ENCODE measurements at places on chromosomes 16 and 17.

DNA sequence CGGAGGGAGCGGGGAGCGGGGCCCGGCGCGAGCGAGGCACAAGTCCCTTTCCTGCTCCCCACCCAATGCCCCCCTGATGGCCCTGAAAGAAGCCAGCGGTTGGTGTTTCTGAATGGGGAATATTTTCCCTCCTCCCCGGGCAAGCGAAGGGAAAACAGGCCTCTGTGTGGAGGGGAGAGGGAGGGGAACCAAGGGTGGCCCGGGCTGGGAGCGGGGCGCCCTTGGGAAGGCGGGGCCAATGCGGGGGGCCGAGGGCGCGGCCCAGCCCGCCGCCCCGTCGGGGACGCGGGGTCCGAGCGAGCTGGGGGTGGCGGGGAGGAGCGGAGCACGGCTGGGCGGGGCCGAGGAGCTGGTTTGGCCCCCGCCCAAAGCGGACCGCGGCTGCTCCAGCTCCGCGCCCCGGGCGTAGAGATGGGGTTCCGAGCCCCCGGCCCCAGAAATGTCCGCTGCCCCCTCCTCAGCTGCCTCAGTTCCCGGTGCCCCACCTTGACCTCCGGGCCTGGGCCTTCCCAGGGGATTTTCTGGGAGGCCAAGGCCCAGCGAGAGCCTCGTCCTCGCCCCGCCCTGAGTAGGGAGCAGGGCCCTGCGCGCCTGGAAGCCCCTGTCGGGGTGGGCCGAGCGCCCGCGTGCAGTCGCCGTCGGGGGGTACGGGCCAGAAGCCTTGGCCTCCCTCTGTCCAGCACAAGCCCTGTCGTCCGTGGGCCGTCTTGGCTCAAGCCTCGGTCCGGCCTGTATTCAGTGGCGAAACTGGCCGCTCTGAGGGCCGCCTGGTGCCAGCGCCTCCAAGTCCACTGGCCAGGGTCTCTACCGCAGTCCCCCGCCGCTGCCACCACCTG, 3.9 kb upstream of the HEXIM1 start:
- no peak for DNase-seq

DNA sequence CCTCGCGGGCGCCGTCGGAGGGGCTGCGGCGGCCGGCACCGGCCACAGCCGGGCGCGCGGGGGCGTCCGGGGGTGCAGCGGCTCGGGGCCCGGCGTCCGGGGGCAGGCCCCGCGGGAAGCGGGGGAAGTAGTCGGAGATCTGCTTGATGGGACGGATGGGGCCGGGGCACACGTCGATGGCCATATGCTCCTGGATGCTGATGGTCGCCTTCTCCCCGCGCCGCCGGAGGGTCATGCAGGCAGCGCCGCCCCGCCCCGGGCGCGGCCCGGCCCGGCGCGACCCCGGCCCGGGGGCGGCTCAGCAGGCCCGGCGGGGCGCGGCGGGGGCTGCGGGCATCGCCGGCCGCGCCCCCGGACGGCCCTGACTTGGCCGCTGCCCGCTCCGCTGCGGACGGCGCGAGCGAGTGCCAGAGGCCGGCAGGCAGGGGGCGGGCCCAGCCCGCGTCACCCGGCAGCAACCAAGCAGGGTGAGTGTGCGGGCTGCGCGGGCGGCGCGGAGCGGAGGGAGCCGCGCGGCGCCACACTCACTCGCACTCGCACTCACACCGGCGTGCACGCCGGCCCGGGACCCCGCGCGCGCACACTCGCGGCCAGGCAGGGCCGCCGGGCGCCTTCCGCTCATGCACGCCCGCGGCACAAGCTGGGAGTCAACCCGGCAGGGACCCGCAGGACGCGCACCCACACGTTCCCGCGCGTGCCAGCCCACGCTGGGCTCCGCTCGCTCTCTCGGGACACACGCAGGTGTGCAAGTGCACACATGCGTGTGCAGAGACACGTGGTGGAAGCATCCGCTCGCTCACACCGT, at the start of gene DOC2B:
DOC2B (minus strand) TSS at position 406 of the 805 bp plus-strand sequence; CDS start at position 235, 171 bp downstream.
- DNase-seq = no peak

DNA sequence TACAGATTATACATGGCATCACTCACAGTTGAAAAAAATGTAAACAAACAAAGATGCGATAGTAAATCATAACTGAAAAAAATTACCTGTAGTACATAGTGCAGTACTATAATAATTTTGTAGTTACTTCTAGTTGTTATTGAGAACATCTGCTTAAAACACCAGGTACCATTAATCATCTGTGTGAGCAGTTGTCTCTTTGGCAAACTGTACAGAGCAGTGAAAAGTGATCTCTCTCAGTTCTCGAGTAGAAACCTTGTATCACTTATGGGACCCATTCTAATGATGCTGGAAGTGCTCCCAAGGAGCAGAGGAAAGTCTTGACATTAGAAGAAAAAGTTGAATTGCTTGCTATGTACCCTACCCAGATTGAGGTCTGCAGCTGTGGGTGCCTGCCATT, 8.9 kb upstream of the TENT4B start:
- DNase-seq = no peak

DNA sequence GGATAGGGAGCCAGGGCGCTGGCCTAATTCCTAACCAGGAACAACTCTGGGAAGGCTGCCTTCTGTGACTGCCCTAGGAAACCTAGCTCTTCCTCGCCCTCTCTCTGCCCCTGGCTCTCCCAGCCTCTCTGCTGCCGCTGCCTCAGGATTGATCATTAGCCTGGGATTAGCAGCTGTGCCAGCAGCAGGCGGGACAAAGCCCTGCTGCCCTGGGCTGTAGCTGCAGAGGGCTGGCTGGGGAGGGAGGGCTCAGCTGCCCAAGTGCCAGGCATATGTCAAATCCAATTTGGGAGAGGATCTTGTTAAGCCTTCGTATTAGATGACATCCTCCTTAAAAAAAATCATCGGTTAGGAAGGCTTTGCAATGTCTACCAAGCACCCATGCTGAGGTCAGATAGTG, 144.8 kb upstream of the CCL2 start:
- no peak for DNase-seq

GRCh38 chr17:72931635-72932034, 160.9 kb downstream of the SLC39A11 start:
- DNase-seq = no peak
